ENCODE measurements at places on chromosomes 13 and 19.

DNA sequence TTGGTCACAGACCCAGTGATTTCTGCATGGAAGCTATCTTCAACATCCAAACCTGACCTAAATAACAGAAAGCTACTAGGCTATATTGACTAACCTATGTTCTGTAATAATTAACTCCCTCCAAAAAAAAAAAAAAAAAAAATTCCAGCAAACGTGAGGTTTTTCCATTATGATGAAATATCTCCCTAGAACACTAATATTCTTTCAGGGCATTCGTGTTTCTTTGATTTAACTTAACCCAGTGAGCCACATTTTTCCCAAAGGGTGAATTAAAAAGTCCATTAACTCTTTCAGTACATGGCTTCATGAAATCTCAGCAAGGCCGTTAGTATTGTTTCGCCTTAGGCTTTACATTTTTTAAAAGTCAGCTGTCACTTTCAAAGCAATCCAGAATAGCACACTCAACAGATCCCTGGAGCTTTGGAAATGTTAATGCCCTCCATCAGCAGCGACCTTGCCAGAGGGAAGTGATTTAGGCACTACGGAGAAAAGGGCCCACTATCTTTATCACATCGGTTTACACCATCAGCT lies 175.8 kb downstream of the DCT start:
- DNase-seq = no peak

GRCh38 chr19:40420766-40421765 lies 4.7 kb downstream of the SERTAD1 start:
- peak; percentile 51 for DNase-seq

DNA sequence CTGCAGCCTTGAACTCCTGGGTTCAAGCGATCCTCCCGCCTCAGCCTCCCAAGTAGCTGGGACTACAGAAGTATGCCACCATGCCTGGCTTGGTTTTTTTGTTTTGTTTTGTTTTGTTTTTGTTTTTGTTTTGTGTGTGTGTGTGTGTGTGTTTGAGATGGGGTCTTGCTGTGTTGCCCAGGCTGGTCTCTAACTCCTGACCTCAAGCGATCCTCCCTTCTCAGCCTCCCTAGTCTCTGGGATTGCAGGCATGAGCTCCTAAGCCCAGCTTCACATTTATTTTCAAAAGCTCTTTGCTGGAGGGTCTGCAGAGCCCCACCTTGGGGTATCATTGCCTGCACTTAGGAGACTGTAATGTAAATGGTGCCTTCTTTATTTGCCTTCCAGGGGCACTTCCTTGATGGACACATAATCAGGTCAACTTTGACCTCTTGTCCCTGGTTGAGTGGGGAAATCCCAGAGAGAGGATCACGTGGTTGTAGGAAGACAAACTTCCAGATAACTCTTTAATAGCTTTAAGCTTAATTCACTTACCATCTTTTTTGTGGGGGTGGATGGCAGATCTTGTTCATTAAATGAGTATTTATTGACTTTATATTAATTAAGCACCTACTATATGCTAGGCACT lies 72.9 kb upstream of the NPAS1 start:
- DNase-seq = no peak

- no peak for DNase-seq
Observed at GRCh38 chr19:33545217-33545981, 23.8 kb upstream of the PEPD start.

DNA sequence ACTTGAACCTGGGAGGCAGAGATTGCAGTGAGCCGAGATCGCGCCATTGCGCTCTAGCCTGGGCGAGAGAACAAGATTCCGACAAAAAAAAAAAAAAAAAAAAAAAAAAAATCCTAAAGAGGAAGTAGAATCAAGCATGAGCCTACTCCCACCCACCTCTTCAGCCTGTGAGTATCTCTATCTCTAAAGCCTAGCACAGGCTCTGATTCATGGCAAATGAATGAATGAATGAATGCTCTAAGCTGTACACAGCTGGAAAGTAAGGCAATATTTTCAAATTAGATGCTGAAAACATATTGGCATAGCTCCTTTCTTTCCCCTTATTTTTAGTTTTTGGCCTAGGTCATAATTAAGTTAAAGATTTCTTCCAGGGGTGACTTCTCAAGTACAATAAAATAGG lies 35.7 kb upstream of the FAM216B start:
- no peak for DNase-seq

DNA sequence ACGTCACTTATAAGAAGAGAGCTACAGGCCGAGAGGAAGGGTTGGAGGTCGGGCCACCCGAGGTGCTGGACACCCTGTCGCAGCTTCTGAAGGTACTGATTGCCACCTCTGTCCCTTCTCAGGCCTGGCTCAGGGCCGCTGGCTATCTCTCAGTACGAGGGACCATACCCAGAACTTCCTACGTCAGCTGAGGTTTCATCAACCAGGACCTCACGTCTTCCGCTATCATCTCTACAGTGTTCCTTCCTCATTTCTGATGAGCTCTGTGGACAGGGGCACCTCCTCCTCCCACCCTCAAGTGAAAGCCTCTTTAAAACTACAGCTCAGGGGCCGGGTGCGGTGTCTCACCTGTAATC lies 58.2 kb upstream of the USE1 start:
- no peak for DNase-seq

GRCh38 chr13:39682310-39682709 lies 26.8 kb downstream of the COG6 start:
- no peak for DNase-seq

- DNase-seq = no peak
Observed at GRCh38 chr19:1807695-1808394, 4.2 kb downstream of the ATP8B3 start.

DNA sequence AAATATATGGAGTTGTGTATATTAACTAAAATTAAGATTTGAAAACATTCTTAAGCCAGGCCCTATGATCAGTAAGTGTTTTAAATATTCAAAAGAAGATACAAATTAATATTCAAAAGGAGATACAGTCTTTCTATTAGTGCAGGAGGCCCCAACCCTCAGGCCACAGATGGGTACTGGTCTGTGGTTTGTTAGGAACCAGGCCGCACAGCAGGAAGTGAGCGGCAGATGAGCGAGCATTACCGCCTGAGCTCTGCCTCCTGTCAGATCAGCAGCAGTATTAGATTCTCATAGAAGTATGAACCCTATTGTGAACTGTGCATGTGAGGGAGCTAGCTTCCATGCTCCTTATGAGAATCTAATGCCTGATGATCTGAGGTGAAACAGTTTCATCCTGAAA lies 232.9 kb downstream of the FOXO1 start:
- DNase-seq = peak; percentile 16

GRCh38 chr13:97001636-97002035 lies 7.4 kb upstream of the OXGR1 start:
- no peak for DNase-seq
